ENCODE measurements at places on chromosomes 1 and 21.
A peak's percentile ranks its signal among the peaks of the same experiment; 100 is the strongest.

DNA sequence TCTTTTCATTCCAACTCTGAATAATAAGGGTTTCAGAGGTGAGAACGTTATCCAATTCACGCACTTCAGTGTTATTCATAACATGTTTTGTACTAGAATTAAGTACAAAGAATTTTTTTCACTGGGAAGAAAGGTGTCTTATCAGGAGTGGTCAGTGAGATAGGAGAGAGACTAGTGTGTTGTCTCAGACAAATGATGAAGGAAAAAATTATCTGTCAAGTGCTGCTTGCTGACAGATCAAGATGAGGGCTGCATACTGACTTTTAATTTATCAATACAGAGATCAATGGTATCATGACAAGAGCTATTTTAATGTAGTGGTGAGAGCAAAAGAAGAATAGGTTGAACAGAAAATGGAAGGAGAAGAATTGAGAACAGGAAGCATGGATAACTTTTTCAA is 402.4 kb downstream of the KCNT2 start:
- no peak for DNase-seq

DNA sequence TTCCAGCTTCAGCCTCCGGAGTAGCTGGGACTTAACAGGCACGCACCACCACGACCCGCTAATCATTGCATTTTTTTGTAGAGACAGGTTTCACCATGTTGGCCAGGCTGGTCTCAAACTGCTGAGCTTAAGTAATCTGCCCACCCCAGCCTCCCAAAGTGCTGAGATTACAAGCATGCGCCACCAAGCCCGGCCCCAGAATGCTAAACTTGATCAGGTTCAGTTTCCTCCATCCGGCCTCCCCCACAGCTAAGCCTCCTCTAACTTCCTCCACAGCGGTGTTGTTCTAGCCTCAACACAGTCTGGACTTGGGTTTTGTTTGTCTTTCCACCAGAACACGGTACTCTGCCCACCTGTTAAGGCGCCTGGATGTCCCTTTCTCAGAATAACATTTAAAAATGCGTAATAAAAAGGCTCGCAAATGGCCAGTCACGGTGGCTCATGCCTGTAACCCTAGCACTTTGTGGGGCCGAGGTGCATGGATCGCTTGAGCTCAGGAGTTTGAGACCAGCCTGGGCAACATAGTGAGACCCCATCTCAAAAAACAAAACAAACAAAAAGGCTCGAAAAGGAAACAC is 2.4 kb downstream of the PARP1 start:
- no peak for DNase-seq

- DNase-seq: no peak
Measured at GRCh38 chr1:203601716-203602309, 24.8 kb upstream of the ATP2B4 start.

DNA sequence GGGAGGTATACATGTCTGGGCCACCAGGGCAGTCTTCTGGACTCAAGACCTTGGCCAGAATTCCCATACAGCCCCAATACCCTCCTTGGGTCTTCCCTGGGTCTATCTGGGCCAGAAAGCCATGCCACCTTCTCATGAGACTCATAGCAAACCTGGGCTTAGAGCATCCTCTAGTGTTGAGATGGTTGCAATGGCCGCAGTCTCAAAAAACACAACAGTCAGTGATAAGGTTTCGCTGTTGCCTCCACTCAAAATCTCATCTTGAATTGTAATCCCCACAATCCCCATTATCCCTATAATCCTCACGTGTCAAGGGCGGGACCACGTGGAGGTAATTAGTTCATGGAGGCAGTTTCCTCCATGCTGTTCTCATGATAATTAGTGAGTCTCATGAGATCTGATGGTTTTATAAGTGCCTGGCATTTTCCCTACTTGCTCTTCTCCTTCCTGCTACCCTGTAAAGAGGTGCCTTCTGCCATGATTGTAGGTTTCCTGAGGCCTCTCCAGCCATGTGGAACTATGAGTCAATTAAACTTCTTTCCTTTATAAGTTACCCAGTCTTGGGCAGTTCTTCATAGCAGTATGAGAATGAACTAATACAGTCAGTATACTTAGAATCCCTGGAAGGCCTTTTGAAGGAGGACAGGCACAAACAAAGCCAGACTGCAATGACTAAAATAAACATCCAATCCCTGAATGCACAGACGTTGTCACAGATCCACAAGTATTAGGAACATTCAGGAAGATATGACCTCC is 77.0 kb downstream of the CTH start:
- DNase-seq: peak; percentile 47

DNA sequence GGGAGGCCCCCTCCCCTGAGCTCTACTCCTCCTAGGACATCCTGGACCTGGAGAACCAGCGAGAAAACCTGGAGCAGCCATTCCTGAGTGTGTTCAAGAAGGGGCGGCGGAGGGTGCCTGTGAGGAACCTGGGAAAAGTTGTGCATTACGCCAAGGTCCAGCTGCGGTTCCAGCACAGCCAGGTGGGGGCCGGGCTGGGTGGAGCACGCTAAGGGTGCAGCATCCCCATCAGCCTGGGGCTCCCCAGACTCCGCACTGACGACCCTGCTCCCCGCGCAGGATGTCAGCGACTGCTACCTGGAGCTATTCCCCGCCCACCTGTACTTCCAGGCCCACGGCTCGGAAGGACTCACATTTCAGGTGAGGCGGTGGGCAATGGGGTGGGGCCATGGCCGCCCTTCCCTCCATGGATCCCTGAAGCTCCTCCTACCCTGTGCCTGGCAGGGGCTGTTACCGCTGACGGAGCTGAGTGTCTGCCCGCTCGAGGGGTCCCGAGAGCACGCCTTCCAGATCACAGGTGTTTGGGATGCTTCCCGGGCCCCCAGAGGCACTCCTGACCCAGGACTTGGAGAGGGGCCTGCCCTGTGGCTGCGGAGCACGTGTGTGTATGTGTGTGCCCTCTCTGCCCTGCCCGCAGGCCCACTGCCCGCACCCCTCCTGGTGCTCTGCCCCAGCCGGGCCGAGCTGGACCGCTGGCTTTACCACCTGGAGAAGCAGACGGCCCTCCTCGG is 4.1 kb downstream of the PLEKHN1 start:
- no peak for DNase-seq

DNA sequence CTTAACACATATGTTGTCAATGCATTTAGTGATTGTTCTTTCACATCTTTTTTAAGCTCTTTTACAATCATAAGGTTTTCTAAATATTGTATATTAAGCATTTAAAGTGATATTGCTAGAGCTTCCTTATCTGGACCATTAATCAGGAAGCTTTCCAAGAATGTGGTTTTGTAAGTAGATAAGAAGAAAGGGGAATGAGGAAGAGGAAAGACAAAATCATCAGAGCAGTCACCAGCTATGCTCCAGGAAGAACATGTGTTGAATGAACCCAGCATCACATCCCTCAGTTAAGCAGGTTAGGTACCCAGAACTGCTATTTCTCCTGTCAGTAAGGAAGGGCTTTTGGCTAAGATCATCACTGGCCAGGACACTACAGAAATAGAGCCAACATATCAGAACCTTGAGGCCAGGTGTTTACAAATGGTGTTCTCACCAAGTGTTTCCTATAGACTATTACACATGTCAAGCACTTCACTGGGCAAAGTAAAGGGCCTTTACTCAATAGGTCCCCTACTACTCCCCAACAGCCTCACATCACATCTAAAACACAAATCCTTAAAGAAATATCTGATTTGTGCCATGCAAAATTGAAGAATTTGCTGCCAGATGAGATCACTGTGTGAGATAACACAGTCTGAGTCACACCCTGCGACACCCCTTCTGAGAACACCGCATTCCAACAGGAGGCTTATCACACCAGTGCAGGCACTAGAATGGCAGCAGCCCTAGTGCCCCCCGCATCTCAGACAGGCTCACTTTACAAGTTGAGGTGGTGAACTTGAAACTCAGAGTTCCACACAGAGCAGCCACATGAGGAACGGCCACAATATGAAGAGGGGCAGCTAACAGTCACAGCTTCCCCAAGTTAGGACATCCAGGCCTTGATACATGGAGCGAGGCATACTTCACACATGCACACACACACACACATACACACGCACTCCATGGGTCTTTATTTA is 1.8 kb upstream of the SPRR2A start:
- DNase-seq: no peak

GRCh38 chr21:43983390-43983789 is 28.7 kb upstream of the TRAPPC10 start:
- DNase-seq: no peak

DNA sequence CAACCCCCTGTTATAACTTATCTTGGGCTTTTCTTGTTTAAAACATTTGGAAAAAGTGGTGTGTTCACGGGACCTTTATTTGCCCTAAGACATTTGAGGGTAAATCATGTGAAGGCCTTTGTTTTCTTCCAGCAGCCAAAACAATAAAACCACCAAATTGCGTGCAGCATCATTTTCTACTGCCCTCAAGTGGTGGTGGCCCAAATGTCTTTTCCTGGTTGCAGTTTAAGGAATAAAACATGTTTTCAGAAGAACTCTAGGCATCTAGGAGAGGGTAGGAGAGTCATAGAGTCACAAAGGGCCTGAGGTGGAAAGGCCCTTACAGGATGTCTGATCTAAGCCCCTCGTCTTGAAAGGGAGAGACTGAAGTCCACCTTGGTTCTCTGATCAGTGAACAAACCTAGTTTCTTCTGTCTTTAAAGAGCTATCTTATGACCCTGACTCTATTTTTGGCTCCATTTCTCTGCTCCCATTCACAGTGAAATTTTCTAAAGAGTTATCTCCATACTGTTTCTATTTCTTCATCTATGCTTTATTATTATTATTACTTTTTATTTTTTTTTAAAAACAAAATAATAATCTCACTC is 16.0 kb upstream of the EPS15 start:
- DNase-seq: peak; percentile 56

- DNase-seq: peak; percentile 63
Measured at GRCh38 chr1:153612755-153613331, at the start of gene S100A16. S100A16 (minus strand) TSS chr1:153613137; CDS start chr1:153608151, 4,986 bp downstream.

- DNase-seq: no peak
Measured at GRCh38 chr21:43882952-43883545, 18.0 kb downstream of the AGPAT3 start.

DNA sequence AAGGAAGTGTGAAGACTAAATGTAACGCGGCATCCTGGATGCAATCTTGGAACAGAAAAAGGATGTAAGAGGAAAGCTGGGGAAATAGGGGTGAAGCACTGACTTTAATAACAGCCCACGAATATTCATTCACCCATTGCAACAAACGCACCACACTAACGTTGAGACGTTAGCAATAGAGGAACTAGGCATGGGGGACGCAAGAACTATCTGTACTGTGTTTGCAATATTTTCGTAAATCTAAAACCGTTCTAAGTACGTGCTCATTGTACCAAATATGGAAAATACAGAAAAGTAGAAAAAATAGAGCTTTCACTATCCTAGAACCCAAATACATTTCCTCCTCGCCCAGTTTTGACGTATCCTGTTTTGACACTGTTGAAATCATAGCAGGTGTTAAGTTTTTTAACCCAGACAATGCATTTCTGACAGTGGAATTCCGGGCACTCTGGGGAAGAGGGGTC is 3.9 kb downstream of the LAPTM5 start:
- no peak for DNase-seq

DNA sequence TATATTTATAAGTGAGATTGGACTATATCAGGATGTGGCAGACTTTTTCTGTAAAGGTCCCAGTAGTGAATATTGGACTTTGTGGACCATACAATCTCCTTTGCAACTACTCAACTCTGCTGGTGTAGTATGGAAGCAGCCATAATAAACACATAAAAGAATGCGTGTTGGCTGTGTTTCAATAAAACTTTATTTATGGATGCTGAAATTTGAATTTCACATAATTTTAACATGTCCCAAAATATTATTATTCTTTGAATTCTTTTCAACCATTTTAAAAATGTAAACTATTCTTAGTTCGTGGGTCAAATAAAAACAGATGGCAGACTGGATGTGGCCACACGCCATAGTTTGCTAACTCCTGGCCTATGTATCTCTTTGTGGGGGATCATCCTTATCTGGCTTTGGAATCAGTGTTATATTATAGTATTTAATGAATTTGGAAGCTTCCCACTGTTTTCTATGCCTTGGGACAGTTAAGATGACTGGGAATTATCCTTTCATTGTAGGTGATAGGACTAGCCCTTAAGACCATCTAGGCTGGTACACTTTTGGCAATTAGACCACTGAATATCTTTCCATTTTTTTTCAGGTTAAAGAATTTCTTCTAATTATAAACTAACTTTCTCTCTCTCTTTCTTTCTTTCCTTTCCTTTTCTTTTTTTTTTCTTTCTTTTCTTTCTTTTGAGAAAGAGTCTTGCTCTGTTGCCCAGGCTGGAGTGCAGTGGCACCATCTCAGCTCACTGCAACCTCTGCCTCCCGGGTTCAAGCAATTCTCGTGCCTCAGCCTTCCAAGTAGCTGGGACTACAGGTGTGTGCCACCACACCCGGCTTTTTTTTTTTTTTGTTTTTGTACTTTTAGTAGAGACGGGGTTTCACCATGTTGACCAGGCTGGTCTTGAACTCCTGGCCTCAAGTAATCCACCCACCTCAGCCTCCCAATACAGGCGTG is 14.9 kb upstream of the SLAMF6 start:
- DNase-seq: no peak

DNA sequence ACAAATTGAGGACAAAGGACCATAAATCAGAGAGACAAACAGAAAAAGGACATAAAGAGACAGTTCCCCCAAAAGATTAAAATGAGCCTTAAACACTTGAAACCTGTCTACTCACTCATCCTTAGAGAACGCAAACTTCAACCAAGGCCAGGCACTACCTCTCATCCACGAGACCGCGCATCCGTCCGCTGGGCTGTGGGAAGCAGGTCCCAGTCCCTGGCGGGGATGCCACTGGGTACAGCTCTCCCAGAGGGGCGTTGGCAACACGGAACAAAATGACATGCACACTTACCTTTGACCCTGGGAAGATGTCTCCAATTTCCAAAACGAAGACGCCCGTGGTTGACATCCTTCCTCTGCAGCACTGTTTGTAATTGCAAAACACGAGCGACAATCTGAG is 16.5 kb upstream of the ADARB1 start:
- no peak for DNase-seq

DNA sequence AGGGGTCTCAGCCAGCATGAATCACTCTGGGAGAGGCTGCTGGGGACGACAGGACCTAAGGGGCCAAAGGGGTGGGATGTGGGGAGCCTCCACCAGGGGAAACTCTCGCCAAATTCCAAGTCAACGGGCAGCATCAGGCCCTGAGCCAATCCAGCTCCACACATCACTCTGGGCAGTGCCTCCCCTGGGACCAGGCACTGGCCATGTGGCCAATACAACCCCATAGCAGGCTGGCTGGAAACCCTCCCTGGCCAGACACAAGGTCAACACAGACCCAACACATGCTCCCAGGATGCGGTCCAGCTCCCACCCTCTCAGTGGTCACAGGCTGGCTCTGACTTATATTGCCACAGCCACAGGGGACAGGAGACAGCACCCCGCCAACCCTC is 60.0 kb downstream of the MEGF6 start:
- no peak for DNase-seq

Data from fibroblast of skin of abdomen (primary cell).